ENCODE measurements at places on chromosomes 2 and 18.

DNA sequence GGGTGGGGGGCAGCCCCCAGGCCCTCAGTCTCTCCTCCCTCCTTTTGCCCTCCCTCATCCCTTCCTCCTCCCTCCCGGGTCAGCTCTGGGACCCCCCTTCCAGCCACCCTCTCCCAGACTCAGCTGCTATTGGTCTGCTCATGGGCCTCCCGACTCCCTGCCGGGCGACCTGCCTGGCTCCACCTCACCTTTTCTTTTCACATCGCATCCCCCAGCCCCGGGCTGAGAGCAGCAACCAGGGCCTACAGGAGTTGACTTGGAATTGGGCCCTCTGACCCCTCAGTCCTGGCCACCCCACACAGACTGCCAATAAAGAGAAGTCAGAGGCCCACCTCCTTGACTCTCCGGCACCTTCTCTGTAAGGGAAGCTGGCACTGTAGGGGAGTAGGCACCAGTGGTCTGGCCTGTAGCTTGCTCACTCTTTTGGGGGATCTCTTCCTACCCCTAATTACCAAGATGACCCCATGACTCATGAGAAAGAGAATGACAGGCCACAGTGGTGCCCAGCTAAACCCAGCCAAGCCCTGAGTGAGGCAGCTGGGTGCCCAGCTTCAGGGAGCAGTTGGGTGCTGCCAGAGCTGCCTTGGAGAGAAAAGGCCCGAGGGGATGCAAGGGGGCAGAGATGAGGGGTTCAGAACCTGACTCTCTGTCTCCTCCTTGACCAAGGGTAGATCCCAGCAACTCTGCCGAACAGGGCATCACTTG is 2.0 kb upstream of the ECEL1 start:
- DNase-seq, result no peak

GRCh38 chr2:158796652-158797051 is 1.5 kb downstream of the DAPL1 start:
- DNase-seq, result no peak

DNA sequence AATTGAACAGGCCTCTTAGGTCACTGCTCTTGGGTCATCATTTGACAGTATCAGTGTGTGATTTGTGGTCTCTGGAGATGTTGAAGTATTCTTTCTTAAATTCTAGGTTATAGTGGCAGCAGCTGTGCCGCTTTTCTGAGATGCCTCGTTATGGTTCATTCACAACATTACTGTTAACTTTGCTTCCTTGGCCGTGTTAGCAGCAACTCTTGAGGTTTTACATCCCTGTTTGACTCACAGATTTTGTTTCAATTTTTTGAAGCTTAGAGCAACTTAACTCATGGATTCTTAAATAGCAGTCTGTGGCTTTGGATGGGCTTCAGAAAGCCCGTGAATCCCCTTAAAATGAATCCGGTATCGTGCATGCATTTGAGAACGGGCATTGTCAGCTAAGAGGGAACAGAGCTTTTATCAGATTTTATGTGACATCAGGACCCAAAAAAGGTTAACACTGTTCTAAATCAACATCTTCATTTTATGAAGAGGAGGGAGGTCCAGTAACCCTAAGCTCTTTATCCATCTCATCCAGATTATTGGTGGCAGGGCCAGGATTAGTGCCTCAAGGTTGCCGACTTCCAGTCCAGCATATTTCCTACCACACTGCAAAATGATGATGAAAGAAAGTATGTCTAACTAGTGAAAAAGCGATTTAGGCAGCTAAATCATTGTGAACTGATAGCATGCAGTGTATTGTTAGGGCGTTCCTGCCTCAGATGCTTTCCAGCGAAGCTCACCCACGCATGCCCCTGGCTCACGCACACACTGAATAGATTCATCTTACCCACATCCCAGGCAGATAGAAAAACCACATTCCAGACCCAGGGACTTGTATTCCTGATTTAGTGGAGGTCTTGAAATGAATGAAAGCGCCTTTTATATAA is 5.1 kb downstream of the TRIB2 start:
- DNase-seq, result no peak

- no peak for DNase-seq
Measured at GRCh38 chr18:79510046-79510685, 114.4 kb downstream of the NFATC1 start.

GRCh38 chr2:196341277-196341841 is 170.0 kb upstream of the STK17B start:
- DNase-seq, result no peak

DNA sequence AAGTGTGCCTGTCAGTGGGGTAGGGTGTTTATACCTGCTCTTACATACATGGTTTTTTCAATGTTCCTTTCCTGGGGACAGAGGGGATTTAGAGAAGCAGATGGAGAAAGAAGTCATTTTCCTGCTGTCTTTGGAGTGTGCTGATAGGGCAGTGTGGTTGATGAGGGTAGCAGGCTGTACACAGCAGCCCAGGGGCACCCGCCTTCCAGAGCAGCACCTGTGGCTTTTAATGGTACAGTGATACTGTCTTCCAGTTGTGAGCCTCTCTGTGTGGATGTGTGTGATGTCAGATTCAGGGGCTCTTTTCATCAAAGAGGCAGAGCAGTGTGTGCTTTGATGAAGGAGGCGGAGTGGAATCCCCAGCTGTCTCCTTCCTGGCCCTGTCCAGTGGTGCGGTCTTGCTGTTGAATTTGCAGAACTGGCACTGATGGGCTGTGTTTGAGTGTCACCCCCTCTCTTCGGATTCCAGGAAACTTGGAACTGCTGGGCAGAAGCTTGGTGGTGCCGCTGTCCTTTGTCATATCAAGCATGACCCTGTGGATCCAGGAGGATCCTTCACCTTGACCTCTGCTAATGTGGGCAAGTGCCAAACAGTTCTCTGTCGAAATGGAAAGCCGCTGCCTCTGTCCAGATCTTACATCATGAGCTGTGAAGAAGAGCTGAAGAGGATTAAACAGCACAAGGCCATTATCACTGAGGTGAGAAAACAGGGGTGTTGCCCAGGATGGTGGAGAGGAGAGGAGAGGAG is 259.8 kb downstream of the PHLPP1 start:
- DNase-seq, result no peak

- DNase-seq, result no peak
Measured at GRCh38 chr2:46171411-46171953, 125.7 kb upstream of the EPAS1 start.

- DNase-seq, result no peak
Measured at GRCh38 chr2:7270011-7270431, 352.8 kb downstream of the RNF144A start.

- no peak for DNase-seq
Measured at GRCh38 chr18:13558124-13558523, 168.2 kb downstream of the FAM210A start.

- no peak for DNase-seq
Measured at GRCh38 chr2:190031969-190032618, 30.4 kb downstream of the MSTN start.

DNA sequence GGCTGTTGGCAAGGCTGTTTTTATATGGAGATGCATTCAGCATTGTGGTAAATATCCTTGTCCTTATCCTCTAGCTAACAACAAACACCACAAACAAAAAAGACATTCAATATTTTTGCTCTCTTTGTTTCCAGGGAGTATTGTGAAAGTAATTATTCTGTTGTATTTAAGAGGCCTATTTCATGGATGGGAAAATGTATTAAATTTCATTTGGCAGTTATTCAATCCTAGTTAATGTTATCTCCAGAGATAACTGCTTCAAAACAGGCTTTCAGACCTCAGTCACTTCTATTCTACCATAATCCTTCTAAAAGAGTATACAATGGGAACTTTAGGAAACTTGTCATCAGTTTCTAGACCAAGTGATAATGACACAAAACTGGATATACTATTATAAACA is 280.5 kb upstream of the CCDC68 start:
- DNase-seq, result no peak

- DNase-seq, result no peak
Measured at GRCh38 chr2:60794271-60794863, 38.3 kb downstream of the PAPOLG start.

- DNase-seq, result no peak
Measured at GRCh38 chr2:190214426-190215194, 105.0 kb downstream of the HIBCH start.

- DNase-seq, result no peak
Measured at GRCh38 chr2:143068509-143068908, 60.7 kb upstream of the ARHGAP15 start.

GRCh38 chr2:130729322-130730299 is 741 bp downstream of the GPR148 start:
- DNase-seq, result no peak

DNA sequence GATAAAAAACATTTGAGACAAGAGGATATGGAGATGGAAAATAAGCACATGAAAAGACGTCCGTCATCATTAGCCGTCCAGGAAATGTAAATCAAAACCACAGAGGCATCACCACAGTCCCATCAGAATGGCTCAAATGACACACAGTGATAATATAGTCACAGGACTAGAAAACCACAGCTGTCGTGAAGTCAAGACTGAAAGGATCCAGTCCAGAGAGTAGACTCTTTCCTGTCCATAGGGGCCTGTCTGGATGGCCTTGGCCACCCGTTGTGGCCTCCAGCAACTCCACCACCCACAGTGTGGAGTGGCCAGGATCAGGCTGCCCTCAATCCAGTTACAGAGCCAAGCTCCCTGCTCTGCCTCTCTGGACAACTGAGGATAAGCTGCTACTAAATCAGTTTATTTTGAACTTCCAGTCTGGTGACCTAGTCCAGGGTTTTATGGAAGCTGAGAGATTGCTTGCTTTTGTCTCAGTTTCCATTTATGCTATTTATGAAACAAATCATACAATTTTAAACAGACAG is 60.4 kb downstream of the RHOB start:
- no peak for DNase-seq

DNA sequence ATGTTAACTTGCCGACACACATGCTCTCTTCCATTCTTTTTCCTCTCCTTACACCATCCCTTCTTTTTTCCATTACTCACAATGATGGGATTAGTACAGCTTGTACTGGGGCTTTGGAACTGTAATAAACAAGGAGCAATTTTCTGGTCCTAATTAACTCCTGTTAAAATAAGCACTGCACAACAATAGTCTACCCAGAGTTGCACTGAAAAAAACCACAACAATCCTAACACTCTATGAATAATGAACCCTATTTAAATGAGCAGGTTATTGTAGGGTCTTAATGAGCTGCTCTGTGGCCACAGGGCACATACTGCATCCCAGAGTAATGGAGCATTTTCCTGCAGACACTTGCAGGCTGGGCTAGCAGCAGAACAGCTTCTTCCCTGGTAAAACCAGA is 380.3 kb downstream of the NRXN1 start:
- no peak for DNase-seq

DNA sequence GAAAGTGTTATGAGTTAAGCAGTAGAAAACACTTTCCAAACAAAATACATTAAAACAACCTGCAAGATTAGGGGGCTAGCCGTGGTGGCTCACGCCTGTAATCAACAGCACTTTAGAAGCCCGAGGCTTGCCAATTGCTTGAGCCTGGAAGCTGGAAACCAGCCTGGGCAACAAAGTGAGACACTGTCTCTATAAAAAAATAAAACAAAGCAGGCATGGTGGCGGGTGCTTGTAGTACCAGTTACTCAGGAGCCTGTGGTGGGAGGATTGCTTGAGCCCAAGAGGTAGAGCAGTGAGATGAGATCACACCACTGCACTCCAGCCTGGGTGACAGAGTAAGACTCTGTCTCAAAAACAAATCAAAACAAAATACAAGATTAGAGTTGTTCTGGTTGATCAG is 208.3 kb downstream of the ERBB4 start:
- no peak for DNase-seq

- no peak for DNase-seq
Measured at GRCh38 chr2:125543968-125544514, 1111.9 kb upstream of the GYPC start.

GRCh38 chr2:120510751-120511395 is 164.9 kb downstream of the INHBB start:
- no peak for DNase-seq

DNA sequence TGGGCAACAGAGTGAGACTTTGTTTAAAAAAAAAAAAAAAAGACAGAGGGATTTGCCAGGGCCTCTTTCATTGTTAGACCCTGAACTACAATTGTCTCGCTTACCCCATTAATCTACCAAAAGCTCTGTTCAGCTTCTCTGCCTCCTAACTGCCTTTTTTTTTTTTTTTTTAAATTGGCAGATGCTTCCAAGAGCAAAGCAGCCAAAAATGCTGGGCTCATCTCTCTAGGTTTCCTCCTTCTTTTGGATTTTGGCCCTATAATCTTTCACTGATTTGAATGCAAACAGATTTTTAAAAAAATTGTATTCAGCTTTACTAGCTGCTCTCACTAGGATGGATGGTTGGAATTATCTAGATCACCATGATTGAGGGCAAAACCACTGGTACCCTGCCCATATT is 33.2 kb upstream of the RAPGEF4 start:
- DNase-seq, result no peak

GRCh38 chr2:98761267-98761781 is 30.4 kb upstream of the MGAT4A start:
- peak; percentile 78 for DNase-seq

GRCh38 chr2:111200333-111200881 is 79.7 kb downstream of the BCL2L11 start:
- no peak for DNase-seq

DNA sequence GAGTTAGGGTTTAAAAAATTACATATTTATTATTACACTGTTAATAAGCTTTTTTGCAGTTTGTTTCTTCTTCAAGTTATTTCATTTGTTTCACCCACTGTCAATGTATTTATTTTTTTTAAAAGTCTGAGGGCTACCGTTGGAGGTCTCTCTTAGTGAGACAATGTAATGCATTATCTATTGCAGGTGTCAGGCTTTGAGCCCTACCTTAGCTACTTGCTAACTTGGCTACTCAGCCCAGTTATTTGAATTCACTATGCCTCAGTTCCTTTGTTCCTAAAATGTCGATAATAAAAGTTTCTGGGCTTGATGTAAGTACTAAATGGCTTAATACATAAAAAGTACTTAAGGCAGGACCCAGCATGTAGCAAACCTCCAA is 458 bp upstream of the TFPI start:
- no peak for DNase-seq

DNA sequence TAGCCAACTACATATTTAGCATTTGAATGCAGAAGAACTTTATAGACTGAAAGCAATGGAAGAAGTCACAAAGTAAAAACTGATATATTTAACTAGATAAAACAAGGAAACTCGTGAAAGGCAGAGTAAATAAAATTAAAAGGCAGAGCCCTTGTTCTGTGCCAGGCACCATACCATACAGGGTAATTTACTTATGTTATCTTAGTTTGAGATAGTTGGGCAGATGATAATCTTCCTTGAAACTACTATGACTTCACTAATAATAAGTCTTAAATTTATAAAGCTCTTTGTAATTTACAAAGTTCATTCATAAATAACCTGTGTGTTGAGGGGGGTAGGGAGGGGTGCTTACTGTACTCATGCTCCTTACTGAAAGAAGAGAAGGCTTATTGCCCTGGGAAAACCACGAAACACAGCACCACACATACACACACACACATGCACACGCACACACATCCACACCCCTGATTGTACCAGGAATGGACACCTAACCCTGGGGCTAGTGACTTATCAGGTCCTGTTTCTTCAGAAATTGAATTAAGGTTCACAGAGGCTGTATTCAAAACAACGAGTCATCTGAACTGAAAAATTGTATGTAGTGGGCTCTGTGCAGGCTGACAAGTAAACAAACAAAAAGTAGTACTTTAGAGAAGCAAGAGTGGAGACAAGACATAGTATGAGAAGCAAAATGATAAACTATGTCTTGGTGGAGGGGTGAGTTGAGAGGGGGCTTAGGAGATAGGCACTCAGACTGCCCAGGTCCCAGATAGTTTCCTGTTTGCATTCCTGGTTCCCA is 38.1 kb downstream of the AGFG1 start:
- DNase-seq, result no peak
